ENCODE measurements at places on chromosomes 4 and X.

- DNase-seq = no peak
Observed at GRCh38 chr4:150256841-150257730, 178.8 kb downstream of the DCLK2 start.

GRCh38 chr4:38647101-38647819 is 16.7 kb upstream of the KLF3 start:
- no peak for DNase-seq

DNA sequence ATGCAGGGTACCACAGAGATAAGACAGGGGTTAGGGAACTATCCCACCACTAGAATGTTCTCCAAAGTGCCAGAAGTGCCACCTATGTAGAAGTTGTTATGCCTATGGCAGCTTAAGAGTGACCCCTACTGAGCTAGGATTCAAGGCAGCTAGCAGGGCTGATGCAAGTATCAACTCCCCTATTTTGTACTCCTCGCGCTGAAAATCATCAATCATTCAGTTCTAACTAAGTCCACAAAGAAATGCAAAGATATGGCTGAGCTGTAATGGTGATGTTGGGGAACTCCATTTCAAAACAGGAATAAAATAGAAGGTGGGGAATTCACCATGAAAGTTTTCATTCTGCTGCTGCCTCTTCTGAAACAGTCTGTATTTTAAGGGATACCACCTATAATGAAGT is 13.8 kb downstream of the ACSL4 start:
- no peak for DNase-seq

DNA sequence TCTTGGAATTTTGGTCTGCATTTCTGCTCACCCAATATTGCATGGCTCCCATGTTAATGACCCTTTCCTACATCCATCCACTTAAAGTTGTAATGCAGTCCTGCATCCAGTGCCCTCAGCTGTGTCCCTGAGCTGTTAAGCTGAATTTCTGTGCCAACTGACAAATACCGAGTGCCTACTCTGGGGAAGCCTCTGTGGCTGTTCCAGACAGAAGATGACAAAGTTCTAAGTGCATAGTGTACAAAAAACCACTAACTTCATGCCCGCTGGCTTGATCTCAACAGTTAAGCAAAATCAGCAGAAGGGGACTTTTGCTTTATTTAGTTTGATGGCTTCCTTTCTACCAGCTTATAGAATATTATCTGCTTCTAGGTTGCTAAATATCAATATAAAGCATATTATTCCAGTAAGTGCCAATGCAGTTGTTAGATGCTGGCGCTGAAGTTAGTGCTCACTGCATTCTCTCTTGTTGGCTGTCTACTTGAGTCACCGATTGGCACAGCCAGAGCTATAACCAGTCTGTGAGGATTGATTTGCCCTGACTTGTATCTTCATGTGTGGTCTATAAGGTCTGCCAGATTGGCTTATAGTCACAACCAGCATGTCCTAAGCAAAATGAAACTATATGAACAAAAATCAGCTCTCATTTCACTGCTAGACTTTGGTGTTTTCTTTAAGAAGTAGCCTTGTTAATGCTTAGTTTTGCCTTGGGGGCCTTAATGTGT is 98.9 kb downstream of the KLHL8 start:
- DNase-seq = no peak

- DNase-seq = peak; percentile 69
Observed at GRCh38 chr4:25862411-25863346, at the start of gene SEL1L3. Gene SEL1L3, minus strand, starts transcription at chr4:25862988. Its CDS starts 152 bp downstream, at chr4:25862836.

GRCh38 chr4:35820003-35820402 is 424.3 kb downstream of the ARAP2 start:
- no peak for DNase-seq

GRCh38 chr4:10461850-10462400 is 4.7 kb upstream of the ZNF518B start:
- DNase-seq = no peak

DNA sequence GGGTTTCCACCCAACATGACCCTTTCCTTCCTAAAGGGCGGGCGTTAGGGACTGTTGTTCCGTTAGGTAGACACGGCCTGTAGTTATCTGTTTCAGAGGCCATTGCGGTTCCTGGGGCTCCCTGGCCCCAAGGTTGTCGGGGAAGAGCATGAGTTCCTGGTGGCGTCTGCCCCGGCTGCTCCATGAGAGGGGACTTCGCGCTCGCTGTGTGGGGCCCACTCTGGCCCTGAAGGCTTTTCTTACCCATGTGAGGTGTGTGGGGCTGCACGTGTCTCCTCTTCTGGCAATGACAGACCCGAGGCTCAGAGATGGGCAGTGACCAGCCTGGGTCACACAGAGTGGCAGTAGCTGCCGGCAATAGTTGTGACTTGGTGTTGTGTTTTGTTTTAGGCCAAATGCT is 9.1 kb downstream of the TADA2B start:
- no peak for DNase-seq

- DNase-seq = no peak
Observed at GRCh38 chrX:87663421-87663820, 145.8 kb downstream of the KLHL4 start.

- DNase-seq = no peak
Observed at GRCh38 chr4:108166038-108166437, 2.7 kb downstream of the LEF1 start.

- no peak for DNase-seq
Observed at GRCh38 chr4:97938141-97938540, 205.1 kb downstream of the STPG2 start.

DNA sequence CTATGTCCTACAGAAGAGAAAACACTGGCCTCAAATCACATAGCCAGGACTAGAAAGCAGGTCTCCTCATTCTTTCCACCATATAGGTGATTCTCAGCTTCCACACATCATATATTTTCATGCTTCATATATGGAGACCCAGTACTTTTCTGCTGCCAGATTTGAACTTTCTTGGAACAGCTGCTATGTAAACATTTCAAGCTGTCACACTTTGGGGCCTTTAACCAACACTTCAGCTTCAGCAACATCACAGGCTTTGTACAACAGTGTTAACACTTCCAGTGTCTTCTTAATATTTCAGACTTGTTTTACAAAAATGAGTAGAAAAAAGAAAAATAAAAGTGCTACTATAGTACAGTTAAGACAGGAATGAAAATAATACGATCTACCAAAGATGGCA is 12.6 kb downstream of the SH3RF1 start:
- no peak for DNase-seq

- no peak for DNase-seq
Observed at GRCh38 chr4:38605181-38605752, 58.7 kb upstream of the KLF3 start.

DNA sequence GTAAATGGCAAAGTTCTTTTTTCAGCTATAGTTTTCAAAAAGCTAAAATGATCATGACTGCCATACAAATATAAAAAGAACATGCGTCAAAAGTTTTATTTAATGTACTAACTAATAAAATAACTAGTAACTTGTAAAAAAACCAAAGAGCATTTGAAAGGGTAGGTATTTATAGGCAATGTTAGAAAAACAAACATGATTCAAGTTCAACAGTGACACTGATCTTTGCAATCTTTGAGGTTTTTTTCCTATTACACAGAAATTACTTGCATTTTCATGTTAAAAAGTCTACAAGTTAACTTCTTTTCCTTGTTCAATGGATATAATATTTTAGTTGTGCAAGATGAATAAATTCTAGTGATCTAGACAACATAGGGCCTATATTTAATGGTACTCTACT is 72.3 kb upstream of the GRID2 start:
- DNase-seq = no peak

GRCh38 chr4:38266616-38267015 is 306.4 kb downstream of the PTTG2 start:
- DNase-seq = peak; percentile 60

DNA sequence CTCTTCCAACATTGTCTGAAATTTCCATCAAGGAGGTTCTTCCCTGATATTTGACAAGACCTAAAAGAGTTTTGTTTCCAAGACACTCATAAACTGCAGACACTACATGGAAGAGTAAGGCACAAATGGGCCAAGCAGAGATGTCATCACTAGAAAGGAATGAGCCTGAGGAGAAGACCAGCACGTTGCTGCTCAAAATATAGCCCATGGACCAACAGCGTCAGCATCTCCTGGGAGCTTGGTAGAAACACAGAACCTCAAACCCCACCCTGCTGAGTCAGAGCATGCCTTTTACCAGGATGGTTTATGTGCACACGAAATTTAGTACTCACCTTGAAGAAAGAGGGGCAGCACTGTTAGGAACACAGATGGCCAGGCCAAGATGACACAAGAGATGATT is 128.7 kb upstream of the MID1 start:
- DNase-seq = no peak

GRCh38 chr4:184959786-184960185 is 58.5 kb upstream of the HELT start:
- no peak for DNase-seq

DNA sequence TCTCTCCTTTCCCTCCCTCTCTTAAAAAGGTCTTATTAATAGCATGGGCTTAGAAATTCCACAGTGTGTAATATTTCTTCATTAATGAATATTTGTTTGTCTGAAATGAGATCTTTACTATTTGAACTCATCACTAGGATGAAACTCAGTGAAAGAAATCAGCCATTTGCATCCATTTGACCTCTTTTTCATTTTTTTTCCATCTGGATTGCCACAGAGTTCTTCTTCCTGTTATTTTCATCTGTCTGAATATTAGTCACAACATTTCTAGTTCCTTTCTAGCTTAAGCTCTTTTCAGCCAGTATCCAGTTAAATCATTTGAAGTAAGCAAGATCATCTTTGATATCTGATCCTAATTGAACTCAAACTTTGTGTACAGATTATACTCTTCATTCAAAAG is 69.2 kb upstream of the PLS3 start:
- no peak for DNase-seq

GRCh38 chr4:6268650-6269615 is 717 bp upstream of the WFS1 start:
- DNase-seq = peak; percentile 4

DNA sequence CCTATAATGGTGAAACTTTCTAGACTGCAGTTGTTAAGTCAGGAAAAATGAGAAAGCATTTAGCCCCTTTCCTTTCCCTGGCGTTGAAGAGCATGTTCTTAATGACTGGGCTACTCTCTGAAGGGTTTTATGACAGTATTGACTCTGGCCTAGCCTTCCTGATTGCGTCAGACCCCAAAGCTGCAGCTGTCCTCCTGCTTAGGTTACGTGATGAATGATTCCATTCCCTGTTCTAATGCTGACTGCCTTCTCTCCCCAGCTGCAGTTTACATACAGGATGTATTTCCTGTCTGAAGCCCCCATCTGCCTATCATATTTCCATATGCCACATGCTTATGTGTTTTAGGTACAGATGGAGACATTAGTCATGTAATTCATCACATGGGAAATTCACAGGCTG is 105.8 kb upstream of the EGFL6 start:
- peak; percentile 42 for DNase-seq

- DNase-seq = no peak
Observed at GRCh38 chr4:42489095-42489494, 91.8 kb downstream of the SHISA3 start.

DNA sequence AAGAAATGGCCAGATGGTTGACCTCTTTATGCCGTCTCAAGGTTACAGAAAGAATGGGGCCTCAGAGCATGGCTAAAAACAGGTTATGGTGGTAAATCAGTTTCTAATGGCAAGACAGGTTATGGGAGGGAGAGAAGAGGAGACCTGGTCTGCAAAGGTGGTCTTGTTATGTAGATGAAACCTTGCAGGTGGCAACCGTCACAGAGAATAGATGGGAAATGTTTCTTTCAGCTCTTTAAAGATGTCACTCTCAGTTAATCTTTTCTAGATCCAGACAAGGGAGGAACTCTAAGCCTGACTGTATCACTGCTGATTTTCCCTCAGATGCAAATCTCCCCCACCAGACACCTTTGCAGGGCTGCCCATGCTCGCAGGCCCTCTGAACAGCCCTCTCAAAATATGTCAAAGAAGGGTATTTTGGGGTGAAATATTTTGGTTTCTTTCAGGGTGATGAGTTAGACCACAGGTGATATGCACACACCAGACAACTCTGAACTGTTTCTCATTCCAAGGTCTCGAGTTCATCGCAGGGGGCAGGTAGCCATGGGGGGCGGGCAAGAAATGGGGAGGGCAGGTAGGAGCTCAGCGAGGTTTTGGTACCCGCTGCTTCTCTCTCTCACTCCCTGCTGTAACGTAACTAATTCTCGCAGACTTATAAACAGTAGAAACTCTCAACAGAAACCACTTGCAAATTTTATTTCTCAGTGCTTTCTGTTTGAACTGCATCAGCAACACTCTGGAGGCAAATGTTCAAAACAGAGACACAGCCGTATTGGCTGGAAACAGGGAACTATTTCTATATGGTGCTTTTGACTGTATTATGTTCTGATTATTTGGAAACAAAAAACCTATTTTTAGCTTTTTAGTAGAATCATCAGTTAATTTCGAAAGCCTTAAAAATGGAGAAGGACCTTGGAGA is 32.4 kb downstream of the CASP3 start:
- no peak for DNase-seq

DNA sequence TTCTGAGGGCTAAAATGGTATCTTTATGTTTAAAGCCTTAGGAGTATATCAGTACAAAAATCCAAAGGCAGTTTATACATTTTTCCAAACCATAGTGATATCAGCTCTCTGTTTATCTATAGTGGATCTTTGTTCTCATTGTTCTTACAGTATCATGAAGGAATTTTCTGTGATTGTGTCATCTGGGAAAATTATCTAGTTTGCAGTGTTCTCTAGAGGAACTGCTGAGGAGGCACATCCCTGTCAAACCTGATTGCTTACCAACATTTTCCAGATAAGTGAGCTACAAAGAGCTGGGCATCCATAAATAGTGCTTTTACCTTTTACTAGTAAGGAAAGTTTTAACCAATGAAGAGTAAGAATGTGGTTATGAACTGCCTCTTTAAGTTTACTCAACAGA is 44.9 kb upstream of the SLC25A31 start:
- no peak for DNase-seq

- DNase-seq = no peak
Observed at GRCh38 chrX:99308302-99308701, 1101.8 kb downstream of the PCDH19 start.

DNA sequence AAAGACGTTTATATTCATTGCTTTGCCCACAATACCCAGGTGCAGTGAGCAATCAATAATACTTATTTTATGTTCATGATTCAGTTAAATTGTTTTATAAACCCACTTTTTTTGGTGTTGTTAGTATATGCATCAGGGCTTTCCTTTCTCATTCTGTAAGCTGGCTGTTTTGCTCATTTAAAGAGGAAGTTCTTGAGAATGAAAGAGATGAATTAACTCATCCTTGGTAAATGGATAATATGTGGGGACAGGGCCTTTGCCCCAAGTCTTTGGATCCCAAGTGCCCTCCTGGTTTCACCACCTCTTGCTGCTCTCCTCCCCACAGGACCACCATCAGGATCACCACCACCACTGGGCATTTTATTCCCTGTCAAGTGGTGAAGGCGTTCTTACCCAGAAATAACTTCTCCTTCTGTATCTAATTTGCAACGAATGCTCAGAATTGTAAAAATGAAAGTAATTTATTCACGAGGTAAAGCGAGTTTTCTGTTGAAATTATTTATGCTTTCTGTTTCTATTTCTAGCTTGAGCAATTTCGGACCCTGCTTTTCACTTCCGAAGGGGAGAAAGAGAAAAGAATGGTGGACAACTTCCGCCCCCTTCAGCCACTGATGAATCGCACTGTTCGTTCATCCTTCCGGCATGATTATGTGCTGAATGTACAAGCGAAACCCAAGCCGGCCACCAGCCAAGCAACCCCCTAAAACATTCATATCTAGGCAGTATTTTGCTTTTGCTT is 8.2 kb upstream of the ZRSR2 start:
- no peak for DNase-seq

Measured in SW480 (cell line).